ENCODE measurements at places on chromosomes 3 and 15. TPM values are rescaled to one million over a fixed set of nuclear protein-coding genes. Genes with fewer than 3 reads are reported as not detected.

Gene CACNA2D2
- 122 TPM for total RNA-seq

Gene GPR15
- total RNA-seq, result not detected

Gene BSN
- total RNA-seq, result 0.39 TPM

Gene ATP10A
- total RNA-seq, result 62.4 TPM

Gene LTK
- total RNA-seq, result 2.2 TPM

Gene CTXN2
- not detected for total RNA-seq

Gene CHRNB4
- total RNA-seq, result not detected

Gene PLSCR4
- 56.4 TPM for total RNA-seq

Gene C3orf20
- 0.11 TPM for total RNA-seq

Gene ADAMTSL3
- total RNA-seq, result 12.4 TPM
